ENCODE measurements at places on chromosomes 13 and 19.

- DNase-seq = no peak
Measured at GRCh38 chr19:23925285-23925684, 10.6 kb downstream of the ZNF726 start.

DNA sequence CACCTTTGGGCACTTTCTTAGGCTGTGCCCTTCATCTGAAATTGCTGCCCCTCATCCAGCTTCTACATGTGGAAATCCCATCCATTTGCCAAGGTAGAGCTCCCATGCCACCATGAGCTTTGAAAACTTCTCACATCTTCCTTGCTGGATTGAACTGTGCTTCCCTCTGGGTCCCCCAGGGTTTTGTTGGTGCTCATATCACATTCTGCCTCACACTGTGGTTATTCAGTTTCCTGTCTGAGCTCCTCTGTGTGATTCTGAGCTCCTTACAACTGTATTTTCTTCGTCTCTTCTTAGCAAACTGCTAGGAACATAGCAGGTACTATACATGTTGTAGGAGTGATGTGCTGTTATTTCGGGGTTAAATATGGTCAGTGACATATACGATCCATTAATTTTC lies 74.9 kb upstream of the KL start:
- no peak for DNase-seq

GRCh38 chr19:2807379-2808128 lies 12.1 kb upstream of the ZNF554 start:
- no peak for DNase-seq

- no peak for DNase-seq
Measured at GRCh38 chr19:39057615-39058014, 25.3 kb upstream of the FBXO27 start.

DNA sequence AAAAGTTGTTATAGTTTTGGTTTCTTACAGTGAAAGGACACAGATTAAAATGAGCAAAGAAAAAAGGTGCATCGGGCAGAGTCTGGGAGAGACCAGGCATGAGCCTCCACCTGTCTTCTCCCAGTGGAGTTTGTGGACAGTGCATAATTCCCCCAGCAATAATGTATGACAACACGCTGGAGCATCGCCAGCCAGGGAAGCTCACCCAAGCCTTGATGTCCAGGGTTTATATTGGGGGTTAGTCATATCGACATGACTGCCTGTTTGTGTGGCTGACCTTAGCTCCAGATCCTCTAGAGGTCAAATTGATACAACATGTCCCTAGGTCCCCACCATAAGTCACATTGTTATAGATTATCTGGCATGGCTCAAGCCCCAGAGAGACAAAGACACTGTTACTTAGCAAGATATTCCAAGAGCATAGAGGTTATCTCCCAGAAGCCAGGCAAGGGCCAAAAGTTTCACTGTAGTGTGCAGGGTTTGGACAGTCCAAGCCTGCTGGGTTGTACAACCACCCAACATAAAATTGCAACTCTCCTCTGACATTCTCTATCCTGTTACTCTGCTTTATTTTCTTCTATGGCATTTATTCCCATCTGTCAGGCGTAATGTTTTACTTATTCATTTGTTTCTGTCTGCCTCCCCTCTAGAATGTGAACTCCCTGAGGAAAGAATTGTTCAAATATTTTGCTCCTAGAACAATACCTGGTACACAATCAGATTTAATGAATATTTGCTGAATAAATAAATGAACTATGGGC lies 5.6 kb upstream of the KLK13 start:
- peak; percentile 30 for DNase-seq

DNA sequence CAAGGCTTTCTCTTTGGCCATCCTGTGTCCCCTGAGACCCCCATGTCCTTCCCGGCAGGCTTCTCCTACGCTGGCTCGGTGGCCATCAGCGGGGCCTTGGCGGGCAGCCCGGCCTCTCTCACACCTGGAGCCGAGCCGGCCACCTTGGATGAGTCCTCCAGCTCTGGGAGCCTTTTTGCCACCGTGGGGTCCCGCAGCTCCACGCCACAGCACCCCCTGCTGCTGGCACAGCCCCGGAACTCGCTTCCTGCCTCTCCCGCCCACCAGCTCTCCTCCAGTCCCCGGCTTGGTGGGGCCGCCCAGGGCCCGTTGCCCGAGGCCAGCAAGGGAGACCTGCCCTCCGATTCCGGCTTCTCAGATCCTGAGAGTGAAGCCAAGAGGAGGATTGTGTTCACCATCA lies 14.2 kb downstream of the PLEKHJ1 start:
- DNase-seq = no peak

DNA sequence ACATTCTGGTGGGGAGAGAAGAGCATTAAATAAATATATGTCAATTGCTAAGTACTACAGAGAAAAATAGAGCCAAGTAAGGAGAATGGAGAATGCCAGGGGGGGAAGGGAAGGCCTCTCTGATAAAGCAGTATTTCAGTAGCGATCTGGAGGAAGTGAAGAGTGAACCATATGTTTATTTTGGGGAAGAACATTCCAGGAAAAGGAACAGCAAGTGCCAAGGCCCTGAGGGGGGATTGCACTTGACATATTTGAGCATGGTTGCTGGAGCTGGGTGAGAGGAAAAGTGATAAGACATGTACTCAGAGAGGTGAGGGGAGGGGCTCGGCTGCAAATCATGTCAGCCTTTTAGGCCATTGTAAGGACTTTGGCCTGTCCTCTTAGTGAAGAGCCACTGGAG lies 30.4 kb downstream of the WDR87 start:
- no peak for DNase-seq

GRCh38 chr13:107091428-107091827 lies 523.5 kb upstream of the ARGLU1 start:
- no peak for DNase-seq

- DNase-seq = peak; percentile 71
Measured at GRCh38 chr19:10602330-10603083, 15.4 kb upstream of the AP1M2 start.

GRCh38 chr13:102002287-102002686 lies 399.6 kb downstream of the FGF14 start:
- no peak for DNase-seq

DNA sequence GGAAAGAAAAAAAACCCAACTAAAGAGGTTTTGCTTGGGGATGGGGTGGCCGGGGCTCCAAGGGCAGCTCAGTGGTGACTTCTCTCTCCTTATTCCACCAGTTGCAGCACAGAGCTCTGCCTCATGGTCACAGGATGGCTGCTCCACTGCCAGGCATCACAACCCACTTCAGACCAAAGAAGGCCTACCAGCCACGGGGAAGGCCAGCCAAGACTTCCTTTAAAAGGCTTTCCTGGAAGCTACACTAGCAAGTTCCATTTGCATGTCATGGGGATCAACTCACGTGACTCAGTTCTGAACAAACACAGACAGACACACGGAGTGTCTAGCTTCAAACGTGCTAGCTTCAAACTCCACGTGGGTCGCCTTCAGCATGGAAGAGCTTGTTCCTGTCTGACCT lies 13.2 kb upstream of the EIF3G start:
- DNase-seq = no peak

DNA sequence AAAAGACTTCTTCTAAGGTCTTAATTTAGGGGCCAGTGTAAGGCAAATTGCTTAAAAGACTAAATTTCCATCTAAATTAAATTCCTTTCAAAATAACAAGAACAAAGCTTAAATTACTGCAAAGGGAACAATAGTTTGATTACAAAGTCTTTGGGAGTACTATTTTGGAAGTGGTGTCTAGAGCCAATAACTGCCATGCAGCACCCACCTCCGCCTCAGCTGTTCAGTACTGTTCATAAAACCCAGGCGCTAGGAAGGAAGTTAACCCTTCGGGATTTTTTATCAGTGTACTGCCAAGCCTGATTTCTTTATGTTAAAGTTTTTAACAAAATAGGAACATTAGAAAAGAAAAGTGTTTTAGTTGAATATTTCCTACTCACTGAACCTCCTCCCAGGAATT lies 210.1 kb downstream of the LIG4 start:
- no peak for DNase-seq

GRCh38 chr13:30972888-30973377 lies 40.5 kb downstream of the TEX26 start:
- DNase-seq = no peak

DNA sequence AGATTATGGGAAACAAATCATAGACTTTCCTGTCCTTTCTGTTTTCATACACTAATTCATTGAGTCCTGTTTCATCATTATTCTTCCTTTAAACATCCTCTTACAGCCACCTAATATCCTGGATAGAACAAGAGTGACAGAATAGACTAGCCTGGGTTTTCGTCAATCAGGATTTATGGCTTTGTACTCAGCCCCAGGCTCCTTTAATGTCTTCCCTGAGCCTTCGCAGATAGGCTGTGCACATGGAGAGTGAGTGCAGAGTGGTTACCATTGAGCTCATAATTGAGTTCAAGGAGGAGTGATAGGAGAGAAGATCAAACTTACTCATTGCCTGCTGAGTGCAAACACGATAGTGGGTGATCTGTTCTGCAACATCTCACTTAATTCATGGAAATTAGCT lies 304.9 kb downstream of the TDRD3 start:
- no peak for DNase-seq

- DNase-seq = no peak
Measured at GRCh38 chr13:36788276-36788675, 30.7 kb upstream of the RFXAP start.

DNA sequence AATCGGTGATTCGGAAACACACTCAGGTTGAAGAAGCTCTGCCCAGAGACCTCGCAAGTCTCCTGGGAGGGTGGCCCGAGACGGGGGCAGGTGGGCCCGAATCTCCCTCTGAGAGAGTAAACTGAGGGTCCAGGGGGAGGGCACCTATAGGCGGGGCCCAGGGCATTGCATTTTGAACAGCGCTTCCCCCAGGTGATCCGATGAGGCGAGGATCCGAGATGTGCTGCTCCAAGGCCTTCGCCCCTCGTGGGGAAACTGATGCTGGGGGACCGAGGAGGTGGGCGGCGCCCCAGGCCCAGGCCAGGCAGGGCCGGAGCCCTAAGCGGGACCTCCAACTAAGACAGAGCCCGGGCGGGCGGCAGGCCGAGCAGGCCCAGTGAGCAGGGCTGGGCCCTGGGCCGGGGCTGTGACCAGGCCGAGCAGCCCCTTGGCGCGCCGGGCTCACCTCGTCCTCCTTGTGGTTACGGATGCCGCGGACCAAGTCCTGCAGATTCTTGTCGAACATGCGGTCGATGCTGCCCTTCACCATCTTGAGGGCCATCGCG lies 500 bp downstream of the AP3D1 start:
- no peak for DNase-seq

DNA sequence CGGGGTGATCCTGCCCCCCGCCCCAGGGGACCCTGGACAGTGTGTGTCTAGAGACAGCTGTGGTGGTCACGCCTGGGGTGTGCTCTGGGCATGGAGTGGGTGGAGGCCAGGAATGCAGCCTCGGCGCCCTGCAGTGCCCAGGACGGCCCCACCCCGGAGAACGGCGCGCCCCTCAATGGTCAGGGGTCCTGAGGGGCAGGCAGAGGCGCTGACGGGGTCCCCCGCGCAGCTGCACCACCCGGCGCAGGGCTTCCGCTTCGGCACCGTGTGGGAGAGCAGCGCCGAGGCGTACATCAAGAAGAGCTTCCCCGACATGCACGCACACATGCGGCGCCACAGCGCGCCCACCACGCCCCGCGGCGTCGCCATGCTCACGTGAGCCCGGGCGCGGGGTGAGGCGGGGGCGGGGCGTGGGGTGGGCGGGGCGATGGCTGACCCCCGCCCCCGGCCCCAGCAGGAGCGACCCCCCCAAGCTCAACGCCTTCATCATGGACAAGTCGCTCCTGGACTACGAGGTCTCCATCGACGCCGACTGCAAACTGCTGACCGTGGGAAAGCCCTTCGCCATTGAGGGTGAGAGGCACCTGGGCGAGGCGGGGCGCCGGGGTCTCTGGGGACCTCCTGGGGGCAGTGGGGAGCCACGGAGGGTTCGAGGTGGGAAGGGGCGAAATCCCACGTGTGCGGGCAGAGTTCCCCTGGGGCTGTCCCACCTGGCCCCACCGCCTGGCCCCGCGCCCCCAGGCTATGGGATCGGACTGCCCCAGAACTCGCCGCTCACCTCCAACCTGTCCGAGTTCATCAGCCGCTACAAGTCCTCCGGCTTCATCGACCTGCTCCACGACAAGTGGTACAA lies 7.4 kb downstream of the GRIN3B start:
- DNase-seq = no peak

DNA sequence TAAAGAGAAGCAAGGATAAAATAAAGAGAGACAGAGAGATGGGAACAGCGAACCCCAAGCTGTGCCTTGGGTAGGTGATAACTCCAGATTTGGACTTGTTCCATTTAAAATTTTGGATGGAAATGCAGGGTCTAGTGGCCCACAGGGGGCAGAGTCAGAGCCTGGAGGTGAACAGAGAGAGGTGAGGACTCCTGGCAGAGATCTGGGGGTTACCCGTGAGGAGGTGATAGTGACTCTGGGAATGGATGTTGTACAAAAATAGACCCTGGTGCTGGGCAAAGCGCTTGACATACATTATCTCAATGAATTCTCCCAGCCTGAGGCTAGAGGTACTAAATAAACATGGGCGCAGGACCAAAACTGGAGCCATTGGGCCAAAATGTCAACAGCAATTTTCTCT lies 14.3 kb upstream of the DHRS12 start:
- DNase-seq = no peak

- DNase-seq = no peak
Measured at GRCh38 chr13:42984026-42984425, 8.0 kb downstream of the EPSTI1 start.

- DNase-seq = no peak
Measured at GRCh38 chr19:47315125-47315821, 5.6 kb downstream of the C5AR1 start.

GRCh38 chr13:43307221-43307920 lies 284.0 kb downstream of the DNAJC15 start:
- no peak for DNase-seq

- no peak for DNase-seq
Measured at GRCh38 chr13:99666146-99666805, 165.0 kb downstream of the TM9SF2 start.

DNA sequence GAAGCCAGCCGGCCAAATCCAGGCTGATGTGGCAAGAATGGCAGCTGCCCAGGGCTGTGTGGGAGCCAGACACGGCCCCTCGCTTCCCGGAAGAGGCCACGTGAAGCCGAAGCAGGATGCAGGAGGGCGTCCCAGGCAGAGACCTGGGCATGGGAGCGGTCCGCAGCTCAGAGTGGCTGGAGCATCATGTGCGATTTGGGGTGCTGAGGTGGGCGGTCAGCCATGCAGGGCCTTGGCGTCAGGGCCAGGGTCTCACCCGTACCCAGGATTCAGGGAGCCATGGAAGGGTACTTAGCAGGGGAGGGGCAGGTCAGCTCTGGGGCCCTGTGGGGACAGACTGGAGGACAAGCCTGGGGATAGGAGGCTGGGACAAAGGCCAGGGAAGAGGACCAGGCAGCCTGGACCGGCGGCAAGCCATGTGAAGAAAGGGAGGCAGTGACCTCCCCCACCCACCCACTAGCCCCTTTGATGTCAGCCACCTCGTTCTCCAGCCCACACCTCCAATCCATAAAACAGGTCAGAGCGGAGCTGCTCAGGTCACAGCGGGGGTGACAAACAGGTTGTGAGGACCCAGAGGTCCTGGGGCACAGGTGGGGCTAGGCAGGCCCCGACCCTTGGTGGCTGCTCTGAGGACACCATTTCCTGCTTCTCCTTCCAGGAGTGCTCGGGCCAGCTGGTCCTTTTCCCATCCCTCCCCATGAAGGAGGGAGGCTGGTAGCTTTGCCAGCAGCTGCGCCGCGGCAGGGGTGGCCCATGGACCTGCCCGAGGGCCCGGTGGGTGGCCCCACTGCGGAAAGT lies 2.3 kb downstream of the KASH5 start:
- DNase-seq = no peak
